ENCODE measurements at places on chromosomes 12 and 14.
A peak's percentile ranks its signal among the peaks of the same experiment; 100 is the strongest.

- DNase-seq, result no peak
These were observed 23.2 kb upstream of the MEG3 start for GRCh38 chr14:100802766-100803165.

DNA sequence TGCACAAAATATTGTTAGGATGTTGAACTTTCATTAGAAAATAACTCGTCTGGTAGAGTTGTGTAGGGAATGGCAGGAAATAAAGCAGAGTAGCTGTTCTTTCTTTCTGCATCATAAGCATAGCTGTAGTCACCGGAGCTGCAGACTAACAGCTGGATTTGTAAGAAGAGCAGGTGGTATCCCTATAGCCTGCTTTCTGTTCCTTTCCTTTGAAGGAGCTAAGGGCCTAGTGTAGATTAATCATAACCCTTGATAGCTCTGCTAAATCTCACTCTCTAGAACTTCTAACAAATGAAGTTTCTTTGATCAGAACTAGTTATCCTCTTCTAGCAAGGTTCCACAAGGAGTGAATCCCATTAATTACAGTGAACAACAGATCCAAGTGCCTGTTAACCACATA is 3.5 kb downstream of the LMO3 start:
- DNase-seq, result no peak

DNA sequence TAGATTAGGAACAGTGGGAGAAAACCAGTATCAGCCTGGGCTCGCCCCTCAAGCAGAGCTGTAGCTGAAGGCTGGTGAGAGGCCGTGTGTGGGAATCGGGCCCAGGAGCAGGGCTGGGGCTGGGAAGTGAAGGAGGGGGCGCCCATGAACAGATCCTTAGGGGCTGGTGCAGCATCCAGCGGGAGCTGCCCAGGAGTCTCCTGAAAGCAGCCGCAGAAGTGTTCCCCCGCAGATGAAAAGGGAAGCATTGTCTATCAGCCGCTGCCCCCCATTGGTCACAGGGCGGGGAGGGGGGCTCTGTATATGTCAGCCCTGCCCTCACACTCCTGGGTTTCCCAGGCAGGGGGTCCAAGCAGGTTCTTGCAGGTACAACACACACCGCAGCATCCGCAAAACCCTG is 15.6 kb upstream of the RFLNA start:
- no peak for DNase-seq

GRCh38 chr14:36223558-36223957 is 47.0 kb upstream of the PTCSC3 start:
- DNase-seq, result no peak

GRCh38 chr12:128163086-128163485 is 103.9 kb upstream of the TMEM132C start:
- no peak for DNase-seq

DNA sequence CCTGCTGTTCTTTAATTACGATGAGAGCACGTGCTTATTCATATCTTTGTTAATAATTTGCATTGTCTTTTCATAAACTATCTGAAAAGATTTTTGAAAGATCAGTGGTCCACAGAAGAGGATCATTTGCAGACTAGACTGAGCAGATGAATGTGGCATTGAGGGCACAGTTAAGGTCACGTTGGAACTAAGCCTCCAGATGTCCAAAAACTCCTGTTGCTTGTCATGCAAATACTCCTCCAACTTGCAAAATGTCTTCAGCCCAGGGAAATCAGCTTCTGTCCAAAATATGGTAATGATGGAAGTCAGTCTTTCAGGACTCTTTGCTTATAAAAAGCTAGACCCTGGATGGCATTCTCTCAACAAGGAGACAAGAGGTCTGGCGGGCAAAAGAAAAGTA is 201.6 kb upstream of the TMEM260 start:
- no peak for DNase-seq

GRCh38 chr14:26841326-26841725 is 243.5 kb upstream of the NOVA1 start:
- no peak for DNase-seq

- no peak for DNase-seq
These were observed 707 bp downstream of the G2E3 start for GRCh38 chr14:30559638-30560091.

DNA sequence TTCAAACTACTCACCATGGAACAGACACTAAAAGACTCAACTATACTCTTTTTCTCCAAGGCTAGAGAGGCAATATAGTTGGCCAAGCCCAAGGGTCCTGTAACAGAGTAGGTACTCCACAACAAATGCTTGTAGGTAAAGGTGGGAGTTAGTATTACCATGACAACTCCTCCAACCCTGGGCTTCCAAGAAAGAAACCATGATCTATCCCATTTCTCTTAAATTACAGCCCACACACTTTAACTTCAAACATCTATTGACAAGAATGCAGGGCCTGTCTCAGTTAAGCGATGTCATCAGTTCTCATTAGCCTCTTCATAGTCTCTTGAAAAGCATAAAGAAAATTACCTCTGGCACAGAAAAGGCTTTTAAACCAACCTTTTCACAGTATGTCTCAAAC is 25.0 kb downstream of the ERH start:
- DNase-seq, result no peak

DNA sequence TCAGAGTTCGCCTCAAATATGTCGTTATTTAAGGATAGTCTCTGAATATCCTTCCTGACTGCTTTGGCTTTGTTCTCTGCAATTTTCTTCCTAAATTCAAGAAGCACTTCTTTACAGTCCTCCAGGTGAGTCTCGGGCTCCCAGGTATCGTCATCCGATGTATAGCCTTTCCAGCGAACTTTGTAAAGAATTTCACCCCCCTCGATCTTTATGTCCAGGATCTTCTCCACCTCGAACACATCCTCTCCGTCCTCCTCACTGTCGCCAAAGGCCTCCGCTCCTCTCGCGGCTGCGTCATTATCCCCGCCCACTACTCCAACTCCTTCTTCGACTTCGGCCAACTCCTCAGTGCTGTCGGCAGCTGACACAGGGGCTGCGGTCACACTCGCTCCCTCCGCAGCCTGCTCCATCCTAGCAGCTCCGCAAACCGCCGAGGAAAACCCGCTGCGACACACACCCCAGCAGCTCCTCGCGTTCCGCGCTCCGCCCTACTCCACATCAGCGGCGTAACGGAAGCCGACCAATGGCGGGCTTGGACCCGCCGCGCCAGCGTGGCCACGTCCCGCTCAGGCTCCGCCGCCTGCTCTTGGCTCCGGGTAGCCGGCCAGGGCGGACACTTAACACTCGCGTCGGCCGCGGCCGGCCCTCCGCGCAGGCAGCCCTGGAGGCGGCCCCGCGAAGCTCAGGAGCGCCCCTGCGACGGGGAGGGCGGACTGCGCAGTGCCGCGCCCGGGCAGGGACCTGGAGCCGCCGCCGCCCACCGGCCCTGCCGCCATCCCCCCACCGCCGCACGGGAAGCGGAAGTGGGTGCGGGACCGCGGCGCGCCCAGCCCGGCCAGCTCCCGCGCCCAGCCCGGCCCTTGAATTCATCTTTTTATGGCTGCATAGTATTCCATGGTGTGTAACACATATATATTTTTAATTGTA is 4.1 kb downstream of the CD163L1 start:
- no peak for DNase-seq

DNA sequence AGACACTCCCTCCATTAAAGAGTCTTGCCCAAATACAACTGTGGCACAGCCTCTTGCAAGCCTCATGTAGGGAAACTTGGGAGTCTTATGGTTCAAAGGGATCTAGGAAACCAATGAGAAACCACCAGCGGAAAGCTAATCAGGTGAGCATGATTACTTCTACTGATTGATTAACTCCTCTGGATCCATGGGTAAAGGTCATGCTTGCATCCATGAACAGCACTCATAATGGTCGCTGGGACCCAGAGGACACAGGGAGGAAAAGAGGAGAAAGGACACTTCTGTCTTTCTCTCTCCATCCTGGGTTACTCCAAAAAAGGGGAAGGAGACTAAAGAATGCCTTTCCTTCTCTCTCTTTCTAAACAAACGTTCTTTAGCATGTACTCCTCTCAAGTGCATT is 1397.2 kb downstream of the LRFN5 start:
- no peak for DNase-seq

- DNase-seq, result no peak
These were observed 11.5 kb upstream of the CABP1 start for GRCh38 chr12:120628919-120629318.

- DNase-seq, result no peak
These were observed 3.5 kb downstream of the TGM1 start for GRCh38 chr14:24259282-24260025.

DNA sequence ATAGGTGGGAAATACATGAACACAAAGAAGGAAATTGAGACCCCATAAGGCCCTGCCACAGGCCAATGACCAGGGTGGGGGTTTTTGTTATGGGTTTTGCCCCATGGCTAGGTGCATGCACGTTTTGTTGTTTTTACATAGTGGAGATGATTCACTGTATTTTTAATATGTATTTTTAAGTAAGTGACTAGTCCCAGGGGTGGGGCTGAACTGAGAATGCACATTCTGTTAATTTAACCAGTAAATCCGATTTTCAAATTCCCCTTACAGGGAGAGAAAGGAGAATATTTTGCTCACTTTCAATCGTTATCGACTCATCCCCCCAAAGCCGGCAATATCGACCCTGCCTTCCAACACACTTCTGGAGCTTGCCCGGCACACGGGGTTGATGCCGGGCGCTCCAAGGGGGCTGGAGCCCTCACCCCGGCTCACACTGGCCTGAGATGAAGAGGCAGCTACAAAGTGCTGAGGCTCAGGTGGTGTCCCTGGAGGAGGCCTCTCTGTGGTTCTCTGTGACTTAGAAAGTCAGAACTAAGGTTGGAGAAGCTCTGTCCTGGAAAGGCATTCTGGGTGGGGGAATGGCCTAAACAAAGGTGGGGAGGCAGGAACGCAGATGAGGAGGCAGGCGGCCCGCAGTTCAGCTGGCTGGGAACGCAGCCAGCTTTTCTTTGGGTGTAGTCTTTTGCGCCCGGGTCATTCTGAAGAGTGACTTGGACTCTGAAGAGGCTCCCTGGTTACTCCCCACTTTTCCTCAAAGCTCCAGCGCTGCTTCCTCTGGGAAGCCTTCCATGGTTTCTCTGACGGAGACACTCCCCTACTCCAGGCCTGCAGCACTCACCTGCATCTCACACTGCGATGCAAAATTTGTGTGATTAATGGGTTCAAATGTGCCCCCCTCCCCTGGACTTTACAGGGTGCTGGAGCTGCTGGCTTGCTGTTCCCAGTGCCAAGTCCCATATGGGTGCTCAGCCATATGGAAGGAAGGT is 50.7 kb upstream of the DLK1 start:
- DNase-seq, result no peak

DNA sequence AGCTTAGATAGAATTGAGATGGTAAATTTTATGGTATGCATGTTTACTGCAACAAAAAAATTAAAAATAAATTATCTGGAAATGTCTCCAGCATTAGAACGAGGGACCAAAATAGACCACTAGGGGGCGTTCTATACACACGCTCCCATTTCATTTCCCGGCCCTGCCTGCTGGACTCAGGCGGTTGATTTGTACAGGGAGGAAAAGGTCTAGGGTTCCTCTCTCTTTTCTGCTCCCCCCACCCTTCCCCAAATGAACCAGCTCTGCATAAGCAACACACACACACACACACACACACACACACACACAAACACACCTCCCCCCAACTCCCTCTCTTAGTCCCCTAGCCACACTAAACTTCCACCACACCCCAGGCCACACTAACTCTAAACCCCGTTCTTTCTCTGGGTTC is 7.8 kb upstream of the DTX1 start:
- peak; percentile 14 for DNase-seq

All from LNCaP clone FGC (cell line).